ENCODE measurements at places on chromosomes 4 and X. TPM values are rescaled to one million over a fixed set of nuclear protein-coding genes. Genes with fewer than 3 reads are reported as not detected.

The ESX1 gene
- not detected for total RNA-seq

The MAGEA2 gene
- total RNA-seq: not detected

The ZMAT1 gene
- 0.53 TPM for total RNA-seq

The SMR3B gene
- total RNA-seq: not detected

The SPARCL1 gene
- not detected for total RNA-seq

The CXCL1 gene
- not detected for total RNA-seq
